IMR-90 (cell line): ENCODE measurements at places on chromosomes 2 and 18. TPM values are rescaled to one million over a fixed set of nuclear protein-coding genes. Genes with fewer than 3 reads are reported as not detected.

GRCh38 chr2:188527581-188527993, 235.9 kb downstream of the GULP1 start:
- DNase-seq: no peak

DNA sequence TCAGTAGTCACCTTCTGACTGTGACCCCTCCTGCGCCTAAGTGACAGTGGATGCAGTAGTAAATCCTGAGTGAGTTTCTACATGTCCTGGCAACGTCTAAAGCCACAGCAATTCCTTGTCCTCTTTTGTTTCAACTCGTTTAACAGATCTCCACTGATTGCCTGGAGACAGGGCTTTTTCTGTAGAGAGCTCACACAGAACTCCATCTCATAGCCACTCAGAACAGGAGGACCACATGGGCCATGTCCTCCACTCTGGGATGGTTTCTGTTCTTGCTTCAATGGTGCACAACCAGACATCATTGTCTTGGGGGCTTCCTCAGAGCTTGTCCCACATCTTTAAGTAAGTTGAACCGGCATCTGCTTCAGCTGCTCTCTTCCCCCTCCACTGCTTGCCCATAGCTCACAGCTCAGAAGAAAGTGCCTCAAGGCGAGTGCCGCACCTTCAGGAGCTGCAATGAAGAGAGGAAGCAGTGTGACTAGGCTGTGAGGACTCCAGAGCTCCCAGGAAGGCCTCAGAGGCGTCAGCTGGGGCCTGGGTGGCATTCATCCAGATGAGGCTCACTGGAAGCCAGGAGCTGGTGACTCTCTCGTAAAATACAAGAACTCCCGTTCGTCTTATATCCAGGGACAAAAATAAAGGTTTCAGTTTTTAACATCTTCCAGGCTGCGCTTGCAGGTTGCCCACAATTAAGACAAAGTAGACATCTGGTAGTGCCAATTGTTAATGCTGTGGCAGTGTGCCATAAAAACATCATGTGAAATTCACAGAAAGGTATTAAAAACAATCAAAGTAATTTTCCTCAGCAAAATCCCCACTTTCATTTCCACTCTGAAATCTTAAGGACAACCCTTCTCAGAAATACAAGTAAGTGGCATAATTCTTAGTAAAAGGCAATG, 37.3 kb downstream of the ST3GAL5 start:
- DNase-seq: no peak

GRCh38 chr2:16117021-16117700, 176.8 kb downstream of the MYCN start:
- no peak for DNase-seq

GRCh38 chr2:86500325-86501083, 59.3 kb downstream of the KDM3A start:
- DNase-seq: no peak

LIMS2 gene
- polyA plus RNA-seq: 17.8 and 18.8 TPM in 2 replicates
